ENCODE measurements at places on chromosomes 1 and 21. TPM values are rescaled to one million over a fixed set of nuclear protein-coding genes. Genes with fewer than 3 reads are reported as not detected.

TPTE gene
- total RNA-seq = not detected

DNA sequence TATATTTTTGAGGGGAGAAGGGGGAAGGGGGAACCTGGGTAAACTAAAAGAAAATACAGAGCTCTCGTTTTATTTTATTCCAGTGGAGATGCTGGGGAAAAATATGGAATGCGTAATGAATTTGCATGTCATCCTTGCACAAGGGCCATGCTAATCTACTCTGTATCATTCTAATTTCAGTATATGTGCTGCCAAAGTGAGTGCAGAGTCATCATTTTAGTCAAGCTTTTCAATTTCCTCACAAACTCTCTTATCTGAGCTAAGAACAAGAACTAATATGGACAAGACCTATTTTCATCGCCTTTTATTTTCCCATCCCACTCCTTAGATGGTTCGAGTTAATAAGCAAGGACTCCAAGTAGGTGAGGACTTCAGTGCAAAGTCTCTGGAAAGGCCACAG lies 13.2 kb downstream of the ADORA3 start:
- DNase-seq = no peak

GRCh38 chr1:209504571-209504970 lies 78.9 kb upstream of the CAMK1G start:
- DNase-seq = no peak

TNFSF4 gene
- 0.73 TPM for total RNA-seq

KLHDC8A gene
- total RNA-seq = not detected

GPR25 gene
- not detected for total RNA-seq

DNA sequence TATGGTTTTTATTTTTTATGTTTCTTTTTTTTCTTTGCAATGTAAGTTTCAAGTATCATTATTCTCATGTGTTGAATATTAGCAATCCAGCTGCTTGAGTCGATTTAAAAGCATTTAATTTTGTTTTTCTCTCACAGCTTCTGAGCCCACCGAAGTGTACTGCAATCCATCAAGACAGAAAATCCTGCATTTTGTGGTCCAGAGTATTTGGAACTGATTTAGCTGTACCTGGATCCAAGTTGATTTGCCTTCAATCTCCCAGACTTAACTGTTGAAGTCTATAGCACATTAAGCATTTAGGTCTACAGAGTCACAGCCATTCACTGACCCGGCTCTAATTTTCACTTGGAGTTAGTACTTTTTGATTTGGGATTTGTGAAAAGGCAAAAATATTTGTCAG lies 622.9 kb upstream of the ADAMTS5 start:
- DNase-seq = no peak

DNA sequence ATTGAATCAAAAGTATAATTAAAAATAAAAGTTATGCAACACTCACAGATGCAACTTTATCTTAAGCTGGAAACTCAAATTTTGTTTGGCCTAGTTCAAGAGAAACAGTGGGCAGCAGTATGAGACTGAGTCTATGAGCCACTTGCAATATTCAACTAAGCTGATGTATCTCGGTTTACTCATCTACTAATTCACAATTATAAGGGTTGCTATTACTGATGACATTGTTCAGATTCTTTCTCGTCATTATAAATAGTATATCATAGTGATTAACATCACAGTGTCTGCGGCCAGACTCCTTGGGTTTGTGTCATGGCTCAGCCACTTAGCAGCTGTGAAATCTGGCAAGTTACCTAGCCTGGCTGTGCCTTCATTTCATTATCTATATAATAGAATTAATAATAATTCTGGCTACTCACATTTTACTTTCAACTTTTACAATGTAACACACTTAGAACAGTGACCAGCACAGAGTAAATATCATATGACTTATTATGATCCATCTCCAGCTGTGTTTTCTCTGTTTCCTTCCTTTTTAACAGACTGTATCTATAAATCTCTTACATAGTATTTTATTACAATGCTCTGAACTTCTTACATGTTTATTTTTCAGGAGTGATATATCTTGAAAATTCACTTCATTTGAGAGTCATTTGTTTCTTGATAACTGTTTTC lies 194.3 kb upstream of the RGS18 start:
- no peak for DNase-seq

All from breast epithelium (tissue), 4 donors.